ENCODE measurements at places on chromosomes 7 and 10. TPM values are rescaled to one million over a fixed set of nuclear protein-coding genes. Genes with fewer than 3 reads are reported as not detected.

OR2A7 gene
- under 0.01 TPM for total RNA-seq

ARHGEF35 gene
- total RNA-seq, result 0.56 TPM

HMX2 gene
- total RNA-seq, result not detected

LIPM gene
- total RNA-seq, result not detected

TCERG1L gene
- total RNA-seq, result not detected

EPHA1 gene
- total RNA-seq, result not detected

SRRM3 gene
- total RNA-seq, result 0.45 TPM
